HEK293T (cell line): ENCODE measurements at places on chromosomes 5 and 9.

DNA sequence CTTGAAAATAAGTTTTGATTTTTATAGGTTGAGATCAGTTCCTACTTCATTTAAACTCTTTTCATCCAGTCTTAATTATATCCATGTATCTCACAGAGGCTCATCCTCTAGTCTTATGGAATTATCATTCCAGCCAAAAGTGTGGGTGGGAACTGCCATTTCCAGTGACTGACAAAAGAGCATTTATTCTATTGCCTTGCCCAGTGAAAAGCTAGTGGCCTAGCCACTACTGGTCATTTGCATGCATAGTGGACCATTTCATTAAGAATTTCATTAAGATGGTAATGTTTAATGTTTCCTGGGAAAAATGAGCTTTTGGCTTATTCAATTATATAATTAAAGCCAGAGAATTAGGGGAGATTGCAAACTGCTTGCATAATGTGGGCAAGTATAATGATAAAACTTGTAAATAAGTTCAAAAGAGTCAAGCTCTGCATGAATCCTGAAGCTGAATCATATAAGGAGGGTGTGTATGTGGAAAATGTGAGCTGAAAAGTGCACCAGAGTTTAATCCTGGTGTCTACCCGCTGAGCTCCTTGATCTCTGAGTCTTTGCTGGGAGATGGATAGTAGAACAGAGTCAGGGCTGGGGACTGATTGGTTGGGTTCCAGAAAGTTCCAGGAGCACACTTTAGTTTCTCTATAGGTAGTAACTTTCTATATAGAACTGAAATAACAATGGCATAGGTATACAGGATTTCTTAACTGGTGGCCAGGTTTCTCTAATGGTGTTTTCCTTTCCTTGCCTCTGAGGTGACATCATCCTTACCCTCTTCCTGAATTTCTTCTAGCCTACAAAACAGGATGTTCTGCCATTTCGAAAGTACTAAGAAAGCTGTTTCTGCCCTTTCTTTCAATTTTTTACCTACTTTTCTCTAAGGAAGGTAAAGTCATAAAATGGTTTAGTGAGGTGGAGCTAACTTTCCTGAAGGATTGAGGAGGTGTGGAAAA, 78.5 kb downstream of the KIF4B start:
- DNase-seq, result no peak

DNA sequence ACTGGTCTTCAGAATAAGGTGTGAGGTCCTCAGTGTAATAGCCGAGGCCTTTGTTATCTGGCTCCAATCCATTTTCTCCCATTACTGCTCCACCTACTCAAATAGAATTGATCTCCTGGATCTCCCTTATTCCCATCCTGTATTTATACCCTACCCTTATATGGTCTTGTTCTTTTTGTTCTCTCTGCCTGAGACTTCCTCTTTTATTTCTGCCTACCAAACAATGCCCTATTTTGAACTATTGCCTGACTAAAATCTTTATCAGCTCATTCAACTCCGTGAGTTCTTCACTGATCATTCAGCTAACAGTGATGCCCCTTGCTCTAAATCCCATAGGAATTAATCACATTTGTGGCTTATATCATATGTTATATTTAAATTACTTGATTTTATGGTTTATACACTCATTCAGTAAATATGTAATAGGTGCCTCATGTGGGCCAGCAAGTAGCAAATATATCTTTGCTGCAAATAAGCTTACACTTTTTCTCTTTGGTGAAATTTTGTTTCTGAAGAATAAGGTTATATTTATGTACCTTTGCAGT, 417.5 kb upstream of the MEF2C start:
- no peak for DNase-seq

- no peak for DNase-seq
These were observed 532.5 kb upstream of the DAP start for GRCh38 chr5:11293523-11293922.

- peak; percentile 64 for DNase-seq
These were observed 30.8 kb downstream of the SKP1 start for GRCh38 chr5:134145779-134146581.

GRCh38 chr5:123710031-123710430, 198.1 kb downstream of the CSNK1G3 start:
- DNase-seq, result no peak

- DNase-seq, result no peak
These were observed 223.4 kb upstream of the PRR16 start for GRCh38 chr5:120240706-120241105.

- DNase-seq, result no peak
These were observed 30.2 kb upstream of the BASP1 start for GRCh38 chr5:17187011-17187785.

GRCh38 chr5:179612577-179613459, 10.7 kb downstream of the HNRNPH1 start:
- no peak for DNase-seq

- no peak for DNase-seq
These were observed 43.0 kb upstream of the SLC46A2 start for GRCh38 chr9:112933696-112934095.

GRCh38 chr9:126248680-126249079, 77.9 kb upstream of the MVB12B start:
- no peak for DNase-seq

GRCh38 chr5:112907166-112907631, 14.8 kb downstream of the REEP5 start:
- no peak for DNase-seq

DNA sequence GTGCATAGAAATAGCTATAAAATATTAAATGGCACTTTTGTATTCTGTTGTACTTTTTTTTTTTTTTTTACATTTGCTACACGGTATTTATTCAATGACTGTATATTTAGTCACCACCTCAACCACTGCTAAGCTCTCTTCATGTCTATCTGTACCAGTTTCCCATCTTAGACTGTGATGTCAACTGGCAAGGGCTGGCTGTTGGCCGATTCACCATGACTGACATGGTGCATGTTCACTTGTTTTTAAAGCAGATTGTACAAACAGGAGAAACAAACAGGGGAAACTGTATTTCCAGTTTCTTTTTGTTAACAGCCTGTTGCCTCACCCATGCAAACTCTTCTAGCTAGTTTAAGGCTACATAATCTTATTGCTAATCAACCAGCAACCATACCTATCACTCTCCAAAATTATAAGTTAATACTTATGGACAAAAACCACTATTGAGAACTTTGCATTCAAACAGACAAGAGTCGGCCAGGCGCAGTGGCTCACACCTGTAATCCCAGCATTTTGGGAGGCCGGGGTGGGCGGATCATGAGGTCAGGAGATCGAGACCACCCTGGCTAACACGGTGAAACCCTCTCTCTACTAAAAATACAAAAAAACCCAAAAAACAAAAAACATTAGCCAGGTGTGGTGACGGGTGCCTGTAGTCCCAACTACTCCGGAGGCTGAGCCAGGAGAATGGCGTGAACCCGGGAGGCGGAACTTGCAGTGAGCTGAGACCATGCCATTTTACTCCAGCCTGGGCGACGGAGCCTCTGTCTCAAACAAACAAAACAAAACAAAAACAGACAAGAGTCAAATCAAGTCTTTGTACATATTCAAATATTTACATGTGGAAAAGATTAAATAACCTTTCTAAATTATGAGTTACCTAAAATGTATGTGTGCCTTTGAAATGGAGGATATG, 13.2 kb downstream of the ZFAND5 start:
- no peak for DNase-seq

DNA sequence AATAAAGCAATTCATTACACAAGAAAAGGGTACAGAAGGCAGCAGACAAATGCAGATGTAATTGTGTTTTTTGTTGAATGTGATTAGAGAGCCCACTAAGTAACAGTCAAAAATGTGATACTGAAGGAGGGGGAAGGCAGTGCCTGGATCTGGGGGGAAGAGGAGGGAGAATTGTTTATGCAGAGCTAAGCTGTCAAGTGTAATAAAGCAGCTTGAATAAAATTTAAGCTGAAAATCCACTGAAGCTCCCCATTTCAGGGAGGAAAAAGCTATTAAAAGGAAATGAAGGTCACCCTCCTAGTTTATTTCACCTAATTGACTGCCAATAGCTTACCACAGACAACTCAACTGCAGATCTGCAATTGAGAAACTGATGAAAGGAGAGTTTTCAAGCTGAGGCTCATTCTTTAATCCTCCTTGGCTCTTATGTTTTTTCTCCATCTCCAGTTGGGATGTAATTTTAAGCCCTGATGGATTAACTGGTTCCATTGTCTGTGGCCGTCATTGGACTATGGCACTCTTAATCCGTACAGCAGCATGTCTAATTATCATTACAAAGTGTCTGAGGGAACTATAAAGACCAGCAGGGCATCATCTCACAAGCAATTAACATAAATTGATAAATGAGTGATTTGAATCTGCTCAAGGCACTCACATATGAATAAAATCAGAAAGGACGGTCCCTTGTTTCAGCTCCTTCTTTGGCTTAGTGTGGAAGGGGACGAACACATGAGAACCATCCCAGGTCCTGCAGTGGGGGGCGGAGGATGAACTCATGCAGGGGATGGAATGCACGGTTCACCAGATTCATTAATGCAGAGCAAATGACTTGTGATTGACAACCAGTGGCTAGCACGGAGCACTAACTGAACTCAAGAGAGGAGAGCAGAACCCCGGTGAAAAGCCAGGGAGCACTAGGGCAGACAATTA, 38.5 kb downstream of the TLE1 start:
- no peak for DNase-seq

DNA sequence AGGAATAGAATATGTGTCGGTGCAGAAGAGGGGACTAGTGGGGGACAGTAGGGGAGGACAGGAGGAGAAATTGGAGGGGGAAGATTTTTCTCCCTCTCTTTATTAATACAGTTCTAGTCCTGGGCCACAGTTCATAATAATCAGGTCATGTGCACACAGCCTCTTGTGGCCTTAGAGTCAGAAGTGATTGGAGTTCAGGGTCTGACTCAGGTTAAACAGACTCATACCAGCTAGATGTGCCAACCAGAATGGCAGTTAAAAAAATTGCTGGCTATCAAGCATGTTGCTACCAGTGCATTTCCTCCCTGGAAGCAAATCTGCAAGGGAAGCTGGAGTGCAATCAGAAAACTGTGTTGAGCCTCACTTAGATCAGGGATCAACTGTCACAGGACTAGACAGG, 132.7 kb upstream of the MAP1B start:
- no peak for DNase-seq

DNA sequence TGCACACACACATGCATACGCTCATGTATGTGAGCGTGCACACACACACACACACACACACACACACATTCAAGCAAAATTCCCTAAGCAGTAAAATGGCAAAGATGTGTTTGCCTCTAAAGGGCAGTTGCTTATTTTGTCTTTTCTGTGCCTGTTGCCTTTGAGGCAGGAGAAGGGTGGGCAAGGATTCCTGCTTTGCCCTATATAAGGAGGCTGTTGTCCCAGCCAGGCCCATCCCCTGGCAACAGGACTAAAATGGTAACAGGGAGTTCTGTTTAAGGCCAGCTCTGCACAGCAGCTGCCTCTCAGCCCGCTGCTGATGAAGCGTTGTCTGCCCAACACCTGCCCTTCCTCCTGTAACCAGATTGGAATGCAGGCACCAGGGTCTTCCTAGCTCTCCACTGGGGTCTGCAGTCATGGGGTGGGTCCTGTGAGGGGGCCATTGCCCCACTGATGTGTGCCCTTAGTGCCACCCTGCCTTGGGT, 64.4 kb downstream of the PPARGC1B start:
- DNase-seq, result no peak

- no peak for DNase-seq
These were observed 51.3 kb downstream of the SNX24 start for GRCh38 chr5:122896598-122897282.

DNA sequence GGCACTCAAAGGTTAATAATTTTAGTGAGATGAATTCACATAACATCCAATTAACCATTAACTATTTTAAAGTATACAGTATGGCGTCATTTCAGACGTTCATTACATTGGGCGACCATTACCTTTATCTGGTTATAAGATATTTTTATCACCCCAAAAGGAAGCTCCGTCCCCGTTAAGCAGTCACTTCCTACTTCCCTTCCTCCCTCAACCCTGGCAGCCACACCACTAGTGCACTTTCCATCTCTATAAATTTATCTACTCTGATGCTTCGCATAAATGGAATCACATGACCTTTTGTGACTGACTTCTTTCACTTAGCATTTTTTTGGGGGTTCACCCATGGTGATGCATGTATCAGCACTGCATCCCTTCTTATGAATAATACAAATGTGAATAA, 168.3 kb upstream of the PUM3 start:
- no peak for DNase-seq

DNA sequence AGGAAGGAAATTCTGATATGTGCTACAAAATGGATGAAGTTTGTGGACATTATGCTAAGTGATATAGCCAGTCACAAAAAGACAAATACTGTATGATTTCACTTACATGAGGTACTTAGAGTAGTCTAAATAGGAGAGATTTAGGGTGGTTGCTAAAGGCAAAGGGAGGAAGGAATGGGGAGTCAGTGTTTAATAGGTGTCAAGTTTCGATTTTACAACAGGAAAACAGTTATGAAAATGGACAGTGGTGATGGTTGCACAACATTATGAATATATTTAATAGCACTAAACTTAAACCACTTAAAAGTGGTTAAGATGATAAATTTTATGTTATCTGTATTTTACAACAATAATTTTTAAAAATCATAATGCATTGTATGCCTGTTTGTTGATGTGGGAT, 40.4 kb upstream of the ECM2 start:
- DNase-seq, result no peak

GRCh38 chr5:92566113-92566786, 1014.8 kb downstream of the NR2F1-AS1 start:
- DNase-seq, result no peak

- no peak for DNase-seq
These were observed 339.2 kb downstream of the PIK3R1 start for GRCh38 chr5:68554571-68555279.

GRCh38 chr9:89247431-89248353, 63.3 kb upstream of the CKS2 start:
- no peak for DNase-seq

- DNase-seq, result no peak
These were observed 17.0 kb upstream of the CRB2 start for GRCh38 chr9:123338710-123339665.
